Common myeloid progenitor, CD34-positive (primary cell): ENCODE measurements at places on chromosomes 6 and 20.
A peak's percentile ranks its signal among the peaks of the same experiment; 100 is the strongest.

- no peak for DNase-seq
Observed at GRCh38 chr6:81693266-81693665, 59.2 kb downstream of the TENT5A start.

DNA sequence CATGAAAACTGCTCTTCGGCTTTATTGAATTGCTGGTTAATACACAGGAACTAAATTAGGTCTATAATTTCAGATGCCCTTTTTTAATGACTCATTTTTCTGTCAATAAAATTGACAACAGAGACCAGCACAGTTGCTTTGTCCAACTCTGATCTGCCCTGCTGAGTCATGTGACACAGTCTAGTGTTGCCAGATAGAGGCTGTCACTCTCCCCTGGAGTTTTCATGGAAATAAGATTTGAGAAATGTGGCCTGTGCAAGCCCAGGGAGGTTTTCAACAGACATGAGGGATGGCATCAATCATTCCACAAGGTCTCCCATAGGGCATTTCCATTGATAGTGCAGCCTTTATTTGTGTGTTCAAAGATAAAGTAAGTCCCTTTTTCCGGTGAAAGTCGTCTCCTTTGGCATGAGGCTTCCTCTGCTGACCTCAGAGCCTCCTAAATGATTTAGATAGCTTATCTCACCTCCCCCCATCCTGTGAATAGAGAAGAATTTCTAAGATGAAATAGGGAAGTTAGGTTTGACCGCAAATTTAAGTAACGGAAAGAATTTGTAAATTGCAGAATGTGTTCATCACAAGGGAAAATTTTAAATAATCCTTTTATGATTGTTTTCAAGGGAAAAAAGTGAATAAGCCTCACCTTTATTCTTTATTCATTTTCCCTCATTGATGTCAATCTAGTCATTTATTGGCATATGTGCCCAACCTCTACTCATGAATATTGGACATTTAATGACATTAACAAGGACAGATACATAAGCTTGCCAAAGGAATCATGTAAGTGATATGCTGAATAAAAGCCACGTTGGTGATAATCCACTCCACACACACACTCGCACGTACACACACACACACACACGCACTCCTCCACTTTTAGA lies 277.7 kb downstream of the ADGB start:
- peak; percentile 97 for DNase-seq

- no peak for DNase-seq
Observed at GRCh38 chr20:33890557-33890956, 79.4 kb downstream of the CHMP4B start.

- DNase-seq = no peak
Observed at GRCh38 chr6:160400446-160400845, 52.3 kb downstream of the SLC22A3 start.

DNA sequence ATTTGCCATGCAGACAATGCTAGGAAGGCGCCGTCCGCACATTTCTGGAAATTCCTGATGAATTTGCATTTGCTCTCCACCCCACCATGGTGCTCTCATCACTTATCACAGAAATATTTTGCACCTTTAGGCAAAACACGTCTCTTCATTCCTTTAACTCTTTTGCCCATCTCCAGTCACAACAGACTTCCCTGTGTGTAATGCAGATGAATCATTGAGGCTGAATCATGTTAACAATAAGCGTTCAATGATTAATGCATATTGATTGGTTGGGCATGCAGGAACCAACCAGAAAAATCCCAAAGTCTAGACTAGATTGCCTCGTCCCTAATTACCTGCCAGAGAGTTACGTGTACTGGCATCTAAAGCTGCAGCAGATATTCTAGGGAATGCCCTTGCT lies 80.0 kb upstream of the ATXN1 start:
- DNase-seq = no peak

GRCh38 chr20:14093652-14094051 lies 98.3 kb downstream of the MACROD2 start:
- DNase-seq = no peak

- DNase-seq = no peak
Observed at GRCh38 chr6:4664117-4664626, 112.0 kb upstream of the CDYL start.

GRCh38 chr6:169953686-169954085 lies 202.3 kb downstream of the ERMARD start:
- DNase-seq = no peak

- no peak for DNase-seq
Observed at GRCh38 chr6:137728386-137729349, 138.4 kb upstream of the TNFAIP3 start.

DNA sequence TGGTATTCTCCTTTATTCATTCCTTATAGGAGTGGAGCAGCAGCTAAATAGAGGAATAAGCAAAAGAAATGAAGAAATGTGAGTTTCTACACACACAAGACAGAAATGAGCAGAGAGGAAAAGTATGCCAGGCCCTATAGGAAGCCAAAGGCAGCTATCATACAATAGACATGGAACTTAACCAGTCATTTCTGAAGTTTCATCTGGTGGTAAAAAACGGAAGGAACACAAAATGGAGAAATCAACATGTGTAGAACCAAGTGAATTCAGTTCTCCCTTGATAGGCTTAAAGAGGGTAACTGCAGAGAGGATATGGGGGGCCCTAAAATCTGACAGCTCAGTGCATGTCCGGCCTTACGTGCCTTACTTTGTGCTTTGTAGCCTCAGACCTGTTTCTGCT lies 44.6 kb downstream of the TSBP1 start:
- DNase-seq = no peak

DNA sequence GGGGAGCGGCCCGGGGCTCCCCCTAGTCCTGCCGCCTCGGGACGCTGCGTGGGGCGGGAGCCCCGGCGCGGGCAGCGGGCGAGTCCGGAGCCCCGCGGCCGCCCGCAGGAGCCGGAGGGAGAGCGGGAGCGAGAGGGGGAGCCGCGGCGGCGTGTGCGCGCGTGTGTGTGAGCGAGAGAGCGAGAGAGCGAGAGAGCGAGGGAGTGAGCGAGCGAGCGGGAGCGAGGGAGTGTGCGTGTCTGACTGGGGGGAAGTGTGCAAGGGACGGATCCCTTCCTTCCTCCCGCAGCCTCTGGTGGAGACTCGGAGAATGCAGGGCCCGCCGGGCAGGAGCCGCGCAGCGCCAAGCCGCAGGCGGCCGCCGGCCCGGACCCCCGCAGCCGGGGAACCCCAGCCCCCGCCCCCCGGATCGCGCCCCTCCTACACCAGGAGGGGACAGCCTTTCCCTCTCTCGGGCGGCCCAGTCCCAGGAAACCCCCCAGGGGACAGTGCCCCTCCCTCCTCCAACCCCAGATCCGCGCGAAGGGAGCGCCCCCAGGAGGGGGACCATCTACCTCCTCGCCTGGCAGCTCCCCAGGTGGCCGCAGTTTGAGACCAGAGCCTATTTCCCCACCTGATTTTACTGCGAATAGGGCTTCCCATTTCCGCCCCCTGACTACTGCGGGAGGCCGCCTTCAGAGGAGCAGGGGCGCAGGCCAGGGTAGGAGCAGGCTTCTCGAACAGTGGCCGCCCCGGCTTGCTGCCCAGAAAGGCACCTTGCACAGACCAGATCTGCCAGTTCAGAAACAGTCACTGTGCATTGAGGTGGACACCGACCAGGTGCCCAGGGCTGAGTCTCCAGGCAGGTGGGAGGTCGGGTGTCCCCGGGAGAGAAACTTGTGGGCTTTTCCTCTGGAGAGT lies at the start of gene CDH22:
Gene CDH22 (minus strand): TSS at position 241 of the 900 bp plus-strand sequence. CDS start 57,204 bp downstream, outside the sequence.
- DNase-seq = peak; percentile 68

DNA sequence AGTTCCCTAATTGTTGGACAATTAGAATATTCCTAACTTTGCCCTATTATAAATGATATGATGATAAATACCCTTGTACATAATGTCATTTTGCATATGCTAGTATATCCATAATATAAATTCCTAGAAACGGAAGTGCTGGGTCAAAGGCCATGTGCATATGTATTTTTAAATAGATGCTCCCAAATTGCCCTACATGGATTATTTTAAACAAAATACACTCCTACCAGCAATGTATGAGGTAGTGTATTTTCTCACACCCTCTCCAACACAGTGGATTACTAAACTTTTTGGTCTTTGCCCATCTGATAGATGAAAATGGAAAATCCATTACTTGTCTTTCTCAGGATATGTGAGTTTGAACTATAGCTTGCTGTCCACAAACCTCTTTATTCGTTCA lies 385.1 kb upstream of the JARID2 start:
- no peak for DNase-seq

GRCh38 chr6:98970469-98970868 lies 22.7 kb upstream of the FBXL4 start:
- no peak for DNase-seq

DNA sequence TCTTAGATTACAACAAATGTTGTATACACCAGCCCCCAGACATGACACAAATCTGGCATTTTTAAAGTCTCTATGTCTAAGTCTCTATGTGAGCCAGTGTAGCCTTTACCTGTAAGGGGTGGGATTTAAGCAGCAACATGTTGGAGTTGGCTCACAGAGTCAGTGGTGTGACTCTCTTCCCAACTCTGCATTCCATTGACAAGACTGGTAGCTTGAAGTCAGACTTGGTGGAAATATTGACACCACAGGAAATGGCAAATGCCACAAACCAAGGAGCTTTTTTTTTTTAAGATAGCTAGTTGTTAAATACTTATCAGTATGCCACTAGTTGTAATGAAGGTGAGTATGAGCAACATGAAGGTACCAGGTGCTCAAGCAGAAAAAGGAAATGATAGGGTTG lies 103.1 kb upstream of the SMLR1 start:
- DNase-seq = no peak

DNA sequence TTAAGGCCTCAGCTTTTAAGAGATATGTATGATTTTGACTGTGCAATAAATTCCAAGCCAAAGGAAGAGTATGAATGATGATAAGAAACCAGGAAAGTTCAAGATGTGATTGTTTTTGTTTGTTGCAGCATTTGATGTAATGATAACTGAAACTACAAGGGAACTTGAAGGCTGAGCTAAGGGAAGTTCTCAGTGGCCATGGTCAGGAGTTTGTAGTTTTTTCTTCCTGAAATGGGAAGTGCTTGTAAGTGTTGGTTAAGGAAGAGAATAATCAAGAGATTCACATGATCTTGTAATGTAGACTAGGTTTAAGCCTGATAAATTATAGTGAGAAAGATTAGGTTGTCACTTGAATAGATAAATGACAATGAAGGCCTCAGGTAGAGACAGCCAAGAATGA lies 53.4 kb downstream of the PTCHD4 start:
- DNase-seq = no peak

DNA sequence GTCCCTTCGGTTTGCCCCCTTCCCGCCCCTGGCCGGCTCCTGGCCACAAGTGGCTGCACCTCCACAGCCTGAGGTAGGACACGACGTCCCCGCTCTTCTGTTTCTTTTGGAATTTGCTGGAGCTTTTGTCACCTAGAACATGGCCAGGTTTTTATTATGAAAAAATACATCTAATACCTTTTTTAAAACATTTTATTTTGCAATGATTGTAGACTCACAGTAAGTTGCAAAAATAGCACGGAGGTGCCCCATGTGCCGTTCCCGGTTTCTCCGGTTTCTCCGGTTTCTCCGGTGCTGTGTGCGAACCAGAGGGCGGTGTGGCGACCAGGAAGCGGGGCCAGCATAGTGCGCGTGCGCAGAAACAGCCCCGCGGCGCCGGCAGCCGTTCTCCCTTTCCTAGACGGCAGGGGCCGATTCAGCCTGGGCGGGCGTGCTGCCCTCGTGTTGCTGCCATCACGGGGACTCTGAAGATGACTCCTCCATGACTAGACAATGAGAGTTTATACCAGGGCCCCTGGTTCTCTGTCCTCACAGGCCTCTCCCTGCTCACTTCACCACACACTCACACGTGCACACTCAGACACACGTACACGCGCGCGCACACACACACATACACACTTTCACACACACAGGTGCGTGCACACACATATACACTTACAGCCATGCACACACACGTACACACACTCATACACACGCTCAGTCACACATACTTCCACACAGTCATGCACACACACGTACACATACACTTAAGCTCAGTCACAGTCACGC lies 102.1 kb downstream of the TMEM242 start:
- DNase-seq = peak; percentile 75

GRCh38 chr6:131281471-131282270 lies 146.4 kb downstream of the AKAP7 start:
- DNase-seq = peak; percentile 67

DNA sequence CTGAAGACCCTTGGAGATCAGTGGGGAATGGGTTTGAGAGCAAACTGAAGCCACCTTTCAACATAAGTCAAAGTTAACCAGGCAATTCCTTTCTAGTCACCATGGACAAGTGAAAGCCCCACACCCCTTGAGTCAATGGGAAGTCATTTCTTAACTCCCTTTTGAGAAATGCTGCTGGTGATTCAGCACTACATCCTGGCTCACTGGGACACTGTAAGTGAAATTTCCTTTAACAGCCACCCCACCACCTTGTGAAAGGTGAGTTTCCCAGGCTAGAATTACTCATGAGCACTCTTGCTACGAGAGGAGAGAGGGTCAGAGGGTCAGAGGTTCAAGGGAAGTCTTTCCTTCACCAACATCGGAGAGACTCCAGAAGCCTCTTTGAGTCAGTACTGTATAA lies 93.3 kb upstream of the MARCKS start:
- DNase-seq = peak; percentile 19

GRCh38 chr6:37272834-37273566 lies 15.1 kb upstream of the TMEM217 start:
- DNase-seq = no peak

GRCh38 chr6:122696853-122697252 lies 82.7 kb upstream of the FABP7 start:
- no peak for DNase-seq

DNA sequence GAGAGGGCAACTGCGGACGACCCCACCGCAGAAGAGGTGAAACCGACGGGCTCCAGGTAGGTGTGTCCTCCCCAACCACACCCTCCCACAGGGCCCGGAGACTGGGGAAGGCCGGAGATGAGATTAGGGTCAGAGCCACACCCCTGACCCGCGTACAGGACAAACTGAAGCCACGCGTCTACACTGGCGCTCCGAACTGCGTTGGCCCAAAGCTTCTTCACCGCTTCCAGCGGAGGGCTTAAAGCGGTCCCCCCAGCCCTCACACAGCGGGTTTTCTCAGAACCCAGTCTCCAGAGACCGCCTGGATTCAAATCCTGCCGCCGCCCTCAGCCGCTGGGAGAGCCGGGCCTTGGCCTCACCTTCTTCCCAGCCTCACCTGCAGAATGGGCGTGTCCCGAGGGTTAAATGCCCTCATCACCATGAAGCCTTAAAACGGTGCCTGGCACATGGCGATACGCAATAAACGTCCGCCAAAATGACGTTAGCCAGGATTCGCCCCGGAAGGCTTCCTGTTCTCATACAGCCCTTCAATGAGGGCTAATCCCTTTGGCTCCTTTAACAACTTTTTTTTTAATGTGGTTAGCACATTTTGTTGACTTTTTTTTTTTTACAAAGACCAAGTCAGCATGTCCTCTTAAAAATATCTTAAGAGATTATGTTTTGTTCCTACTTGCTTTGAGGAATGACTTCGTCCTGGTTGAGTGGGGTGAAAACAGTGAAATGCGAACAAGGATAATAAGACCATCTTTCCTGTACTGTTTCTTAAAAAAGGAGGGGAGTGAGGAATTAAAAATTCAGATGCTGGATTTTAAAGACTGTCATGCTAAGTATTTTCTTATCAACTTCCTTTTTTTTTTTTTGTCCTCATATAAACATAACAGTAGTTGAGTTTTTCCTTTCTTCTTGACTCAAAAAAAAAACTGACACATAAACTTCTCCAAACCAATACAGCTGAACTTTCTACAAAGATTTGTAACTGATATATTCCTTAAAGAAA lies 15.1 kb upstream of the ZNF217 start:
- DNase-seq = no peak
